Frontal cortex (tissue), 4 donors: ENCODE measurements at places on chromosomes 5 and 9.

DNA sequence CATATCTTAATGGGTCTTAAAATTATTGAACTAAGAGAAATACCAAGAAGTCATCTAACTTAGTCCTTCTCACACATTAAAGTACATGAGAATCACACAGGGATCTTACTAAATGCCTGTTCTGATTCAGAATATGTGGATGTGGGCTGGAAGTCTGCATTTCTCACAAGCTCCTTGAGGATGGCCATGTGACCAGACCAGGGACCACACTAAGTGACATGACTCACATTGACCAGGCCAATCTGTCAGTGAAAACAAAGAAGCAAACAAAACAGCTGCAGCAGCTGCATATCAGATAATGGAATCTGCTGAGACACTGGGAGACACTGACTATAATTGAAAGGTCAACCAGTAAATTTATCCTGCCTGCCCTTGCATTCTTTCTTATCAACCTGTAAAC lies 110.5 kb downstream of the ADAMTS12 start:
- DNase-seq, result no peak

GRCh38 chr5:137220523-137220927 lies 278.6 kb downstream of the SPOCK1 start:
- no peak for DNase-seq

- no peak for DNase-seq
These were observed 5.2 kb downstream of the TCF7 start for GRCh38 chr5:134119720-134120119.

DNA sequence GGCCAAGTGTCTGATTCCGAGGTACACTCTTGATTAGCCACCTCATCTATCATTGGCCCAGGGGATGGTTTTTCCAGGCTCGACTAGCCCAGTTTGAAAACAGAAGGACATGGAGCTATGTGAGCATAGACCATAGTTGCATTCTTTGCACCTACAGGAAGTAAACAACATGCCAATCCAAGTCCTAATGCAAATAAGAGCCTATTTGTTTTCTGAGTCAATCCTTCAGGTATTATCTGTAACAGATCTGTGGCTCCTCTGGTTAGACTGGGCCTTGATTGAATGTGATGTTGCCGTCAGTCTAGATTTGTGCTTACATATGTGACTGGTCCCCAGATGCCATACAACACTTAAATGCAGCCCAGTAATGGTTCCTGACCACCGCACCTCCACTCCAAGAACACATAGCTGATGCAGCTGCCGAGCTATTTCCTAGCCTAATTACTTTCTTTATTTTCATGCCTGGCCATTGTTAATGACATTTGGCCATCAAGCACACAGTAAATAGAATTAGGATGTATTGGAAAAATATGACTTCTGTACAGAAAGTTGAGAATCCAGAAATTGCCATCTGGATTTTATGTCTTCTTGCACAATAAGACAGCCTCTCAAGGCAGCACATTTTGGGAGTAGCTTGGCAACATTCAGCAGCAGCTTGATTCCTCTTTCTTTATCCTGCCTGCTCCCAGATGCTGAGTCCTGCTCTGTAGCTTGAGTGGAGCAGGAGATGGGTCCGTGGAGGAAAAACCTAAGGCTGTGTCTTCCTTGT lies 29.5 kb upstream of the ARHGAP26 start:
- DNase-seq, result no peak

DNA sequence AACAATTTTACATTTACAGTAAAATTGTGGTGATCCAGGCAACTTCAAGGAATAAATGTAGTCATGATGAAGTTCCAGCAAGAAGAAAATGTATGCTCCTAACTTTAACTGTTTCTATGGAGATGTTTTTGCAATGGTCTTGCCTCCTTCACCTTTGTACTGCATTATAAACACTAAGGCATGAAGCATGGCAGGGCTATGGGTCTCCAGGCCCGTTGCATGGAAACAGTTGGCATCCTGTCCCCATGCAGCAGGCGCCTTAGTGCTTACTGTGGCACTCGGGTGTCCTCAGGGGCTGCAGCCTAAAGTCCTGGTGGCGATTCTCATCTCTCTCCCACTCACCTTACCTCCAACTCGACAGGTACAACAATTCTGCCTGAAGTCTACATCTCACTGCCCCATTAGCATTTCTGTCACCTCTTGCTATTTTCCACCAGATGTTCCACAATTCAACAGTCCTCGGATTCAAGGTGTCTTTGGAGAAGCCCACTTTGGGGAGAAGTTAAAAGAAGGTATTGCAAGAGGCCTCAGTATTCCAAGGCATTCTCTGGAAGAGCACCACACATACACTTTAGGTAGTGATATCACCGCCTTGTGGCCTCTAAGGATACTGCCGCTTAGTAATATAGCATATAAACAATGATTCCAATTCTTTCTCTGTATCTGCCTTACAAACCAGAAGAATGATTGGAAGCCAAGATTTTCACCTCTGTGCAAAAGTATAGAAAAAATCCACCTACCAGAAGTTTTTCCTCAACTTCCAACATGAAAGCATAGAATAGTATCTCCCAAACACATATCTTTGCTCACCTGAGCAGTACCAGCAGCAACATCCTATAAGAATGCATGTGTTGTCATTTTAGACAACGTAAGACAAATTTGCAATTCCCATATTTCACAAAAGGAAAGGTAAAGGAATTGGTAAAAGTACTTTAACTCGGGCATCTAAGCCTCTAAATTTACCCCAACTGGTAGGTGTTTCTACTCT lies 5.1 kb downstream of the LIFR start:
- peak; percentile 20 for DNase-seq

- DNase-seq, result no peak
These were observed 125.5 kb downstream of the GABRB2 start for GRCh38 chr5:161421067-161421466.

DNA sequence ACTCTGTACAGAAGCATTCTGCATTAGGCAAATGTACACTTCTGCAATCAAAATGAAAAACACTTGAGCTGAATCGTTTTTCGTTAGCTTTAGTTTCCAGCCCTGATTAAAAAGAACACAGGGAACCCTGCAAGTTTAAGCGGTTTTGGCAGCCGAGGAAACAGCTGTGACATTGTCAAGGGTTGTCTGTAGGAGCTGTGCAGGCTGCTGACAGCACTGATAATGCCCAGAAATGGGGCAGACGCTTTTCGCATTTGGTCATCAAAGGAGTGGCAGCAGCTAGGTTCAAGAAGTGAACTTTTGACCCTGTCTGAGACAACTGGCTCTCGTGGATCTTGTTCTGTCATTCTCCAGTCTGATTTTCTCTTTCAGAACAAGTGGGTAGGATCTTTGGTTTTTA lies 165.6 kb upstream of the CCDC152 start:
- no peak for DNase-seq

DNA sequence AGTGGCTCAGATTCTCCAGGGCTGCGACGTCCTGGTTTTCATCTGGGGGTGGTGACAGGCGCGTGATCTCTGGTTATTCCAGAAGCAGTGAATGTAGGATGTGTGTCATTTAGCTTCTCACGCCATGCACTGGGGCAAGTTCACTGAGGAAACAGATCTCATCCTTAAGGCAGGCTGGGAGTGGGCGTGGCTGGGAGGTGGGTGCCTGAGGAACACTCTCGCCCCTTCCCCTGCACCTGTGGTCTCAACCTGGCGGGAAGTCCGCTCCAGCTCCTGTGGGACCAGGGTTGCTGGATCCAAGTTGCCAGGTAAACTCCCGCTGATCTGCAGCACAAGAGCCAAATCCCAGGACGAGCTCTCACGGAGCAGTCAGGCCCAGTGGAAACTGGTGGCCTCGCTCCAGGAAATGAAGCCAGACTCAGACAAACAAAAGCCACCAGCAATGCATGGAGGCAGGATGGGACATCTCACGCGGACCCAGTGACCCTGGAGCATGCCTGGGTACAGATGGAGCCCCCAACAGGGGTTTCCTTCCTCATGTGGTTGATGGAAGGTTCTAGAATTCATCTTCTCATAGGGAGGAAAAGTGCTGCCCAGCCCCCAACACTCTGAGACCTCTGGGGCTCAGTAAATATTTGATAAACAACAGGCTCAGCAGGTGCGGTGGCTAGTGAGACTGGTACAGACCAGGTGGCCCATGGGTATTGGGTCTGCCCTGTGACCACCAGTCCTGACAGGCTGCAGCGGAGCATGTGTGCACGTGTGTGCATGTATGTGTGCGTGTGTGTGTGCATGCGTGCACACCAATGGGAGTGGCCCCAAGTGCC lies 16.3 kb upstream of the SLC12A7 start:
- no peak for DNase-seq

- no peak for DNase-seq
These were observed 50.6 kb downstream of the DMRT1 start for GRCh38 chr9:892123-892522.

GRCh38 chr5:65946198-65946745 lies 19.9 kb downstream of the ERBIN start:
- DNase-seq, result no peak
